Fibroblast of the aortic adventitia (primary cell): ENCODE measurements at places on chromosomes 2 and 18. TPM values are rescaled to one million over a fixed set of nuclear protein-coding genes. Genes with fewer than 3 reads are reported as not detected.
A peak's percentile ranks its signal among the peaks of the same experiment; 100 is the strongest.

DNA sequence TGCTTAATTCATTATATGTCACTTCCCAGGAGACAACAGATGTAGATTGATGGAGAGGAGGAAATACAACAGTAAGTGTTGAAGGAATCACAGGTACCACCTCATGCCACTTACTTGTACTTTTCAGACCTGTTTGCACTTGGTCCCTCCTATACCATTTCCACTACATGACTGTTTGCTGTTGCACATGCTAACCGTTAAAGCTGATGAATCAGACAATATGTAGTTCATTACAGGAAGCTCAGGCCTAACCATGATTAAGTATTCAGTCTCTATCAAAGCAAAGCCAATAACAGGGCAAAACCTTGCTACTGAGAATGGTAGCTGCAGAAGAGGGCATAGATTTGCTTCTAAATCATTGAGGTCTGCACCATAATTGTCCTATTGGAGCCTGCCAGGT lies 30.2 kb upstream of the GRP start:
- DNase-seq: no peak

DNA sequence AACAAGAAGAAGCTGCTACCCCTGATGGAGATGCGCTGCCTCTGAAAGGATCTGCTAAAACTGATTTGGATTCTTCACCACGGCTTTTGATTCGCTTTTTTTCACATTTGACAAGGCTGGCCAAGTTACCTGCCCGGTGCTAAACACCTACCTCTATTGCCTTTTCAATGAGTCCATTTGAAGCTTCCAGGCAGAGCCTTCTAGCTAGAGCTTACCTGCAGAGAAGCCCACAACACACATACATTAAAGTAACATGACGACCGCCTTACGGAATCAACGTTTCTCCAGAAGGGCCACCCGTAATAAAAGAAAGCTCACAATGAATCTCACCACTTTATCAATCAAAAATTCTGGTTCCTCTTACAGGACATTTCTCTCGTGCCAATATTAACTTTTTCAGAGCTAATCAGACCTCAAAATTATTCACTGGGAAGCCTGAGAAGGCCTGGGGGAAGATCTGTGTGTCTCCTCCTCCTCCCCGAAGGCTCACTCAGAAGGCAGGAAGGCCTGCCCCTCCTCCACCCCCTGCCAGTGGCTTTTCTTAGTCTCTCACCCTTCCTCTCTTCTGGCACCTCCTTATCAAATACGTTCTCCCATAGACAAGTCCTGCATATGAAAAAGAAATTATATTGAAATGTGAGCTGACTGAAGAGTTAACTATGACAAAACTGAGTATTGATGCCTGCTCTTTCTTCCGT lies 171.0 kb downstream of the DNER start:
- DNase-seq: no peak

DNA sequence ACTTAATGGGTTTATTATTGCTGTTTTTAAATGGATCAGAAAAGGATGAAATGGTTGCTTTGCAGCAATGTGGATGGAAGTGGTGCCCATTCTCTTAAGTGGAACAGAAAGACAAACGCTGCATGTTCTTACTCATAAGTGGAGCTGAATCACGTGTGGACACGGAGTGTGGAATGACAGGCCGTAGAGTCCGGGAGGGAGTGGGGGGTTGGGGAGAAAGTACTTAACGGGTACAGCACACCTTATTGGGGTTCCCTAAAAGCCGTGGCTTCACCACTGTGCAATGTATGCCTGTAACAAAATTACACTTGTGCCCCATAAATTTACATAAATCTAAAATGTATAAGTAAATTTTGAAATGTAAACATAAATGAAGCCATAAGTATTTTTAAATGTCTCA lies 64.0 kb upstream of the CTDP1 start:
- DNase-seq: no peak

GRCh38 chr2:74327199-74327598 lies 16.0 kb downstream of the SLC4A5 start:
- DNase-seq: no peak

- no peak for DNase-seq
Observed at GRCh38 chr2:239118675-239119211, 270.9 kb downstream of the TWIST2 start.

- DNase-seq: peak; percentile 35
Observed at GRCh38 chr18:75130591-75131328, 78.2 kb downstream of the PTGR3 start.

- DNase-seq: no peak
Observed at GRCh38 chr2:72979896-72980295, 62.6 kb downstream of the EMX1 start.

DNA sequence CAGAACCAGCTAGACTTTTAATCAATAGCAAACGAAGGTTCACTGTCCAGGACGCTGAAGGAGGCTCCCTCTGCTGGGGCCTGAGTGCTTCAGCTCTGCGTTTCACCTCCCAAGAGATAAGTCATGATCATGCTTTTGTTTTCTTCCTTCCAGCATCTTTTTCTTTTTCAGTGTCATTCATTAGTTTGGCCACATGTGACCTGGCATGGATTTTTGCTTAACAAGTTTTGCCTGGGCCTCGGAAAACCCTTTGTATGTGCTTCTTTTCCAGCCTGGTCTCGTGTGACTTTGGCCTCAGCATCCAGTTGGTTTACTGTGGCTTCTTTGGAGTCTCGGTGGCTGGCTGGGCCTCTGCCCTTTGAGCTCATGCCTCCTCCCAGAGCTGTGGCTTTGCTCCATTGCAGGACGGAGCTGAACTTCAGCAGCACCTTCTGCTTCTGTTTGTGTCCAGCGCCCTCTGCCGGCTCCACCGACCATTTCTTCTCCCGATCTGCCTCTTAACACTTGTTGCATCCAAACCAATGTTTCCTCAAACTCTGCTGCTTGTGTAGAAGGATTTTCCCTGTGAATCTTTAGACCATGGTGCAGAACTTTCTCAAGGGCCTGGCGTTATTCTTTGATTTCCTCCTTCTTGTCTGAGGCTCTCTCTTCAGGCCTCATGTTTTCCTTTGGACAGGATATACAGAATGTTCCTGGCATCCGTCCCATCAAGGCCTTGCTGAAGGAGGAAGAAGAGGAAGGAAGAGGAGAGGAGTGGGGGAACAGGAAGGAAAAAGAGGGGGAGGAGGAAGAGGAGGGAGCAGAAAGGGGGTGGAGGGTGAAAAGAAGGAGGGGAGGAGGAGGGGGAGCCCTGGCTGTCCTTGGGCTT lies 23.6 kb upstream of the HES6 start:
- DNase-seq: peak; percentile 96

DNA sequence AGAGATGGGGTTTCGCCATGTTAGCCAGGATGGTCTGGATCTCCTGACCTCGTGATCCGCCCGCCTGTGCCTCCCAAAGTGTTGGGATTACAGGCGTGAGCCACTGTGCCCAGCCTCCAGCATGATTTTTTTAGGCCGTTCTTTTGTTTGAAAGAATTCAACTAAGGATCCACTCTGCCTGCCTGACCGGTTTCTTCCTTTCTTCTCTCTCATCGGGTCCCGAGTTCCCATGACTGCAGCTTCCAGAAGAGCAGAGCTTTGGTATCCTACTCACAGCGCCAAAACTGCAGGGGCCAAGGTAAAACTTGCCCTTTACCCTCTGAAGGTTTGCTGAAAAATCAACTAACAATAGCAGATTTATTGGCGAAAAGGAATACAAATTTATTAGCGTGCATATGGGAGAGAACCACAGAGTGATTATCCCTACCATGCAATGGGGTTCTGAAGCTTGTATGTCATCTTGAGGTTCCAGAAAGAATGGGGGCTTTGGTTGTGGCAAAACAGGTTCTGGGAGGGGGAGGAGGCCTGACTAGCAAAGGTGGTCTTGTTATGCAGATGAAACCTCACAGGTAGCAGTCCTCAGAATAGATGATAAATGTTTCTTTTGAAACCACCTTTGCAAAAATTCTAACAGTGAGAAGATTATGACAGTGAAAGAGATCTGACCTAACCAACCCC lies 87.0 kb upstream of the MSH6 start:
- no peak for DNase-seq

- DNase-seq: peak; percentile 46
Observed at GRCh38 chr2:62287899-62288880, 92.3 kb downstream of the B3GNT2 start.

DNA sequence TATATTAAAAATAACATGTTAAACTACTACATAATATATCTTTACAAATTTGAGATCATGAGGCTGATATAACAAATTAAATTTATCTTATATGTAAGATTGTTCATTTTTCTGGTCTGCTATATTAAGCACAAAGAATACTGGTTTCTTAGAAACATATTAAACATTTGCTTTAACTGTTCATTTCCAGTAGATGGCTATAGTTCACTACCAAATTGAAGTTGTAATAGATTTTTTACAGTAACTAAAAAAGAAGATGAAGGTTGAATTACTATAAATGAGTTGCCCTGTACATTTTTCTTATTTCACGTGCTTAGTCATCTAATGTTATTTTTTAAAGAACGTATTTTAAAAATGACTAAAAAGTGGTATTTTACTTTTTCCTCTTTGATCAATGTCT lies 57.0 kb downstream of the ZNF407 start:
- DNase-seq: peak; percentile 66

DNA sequence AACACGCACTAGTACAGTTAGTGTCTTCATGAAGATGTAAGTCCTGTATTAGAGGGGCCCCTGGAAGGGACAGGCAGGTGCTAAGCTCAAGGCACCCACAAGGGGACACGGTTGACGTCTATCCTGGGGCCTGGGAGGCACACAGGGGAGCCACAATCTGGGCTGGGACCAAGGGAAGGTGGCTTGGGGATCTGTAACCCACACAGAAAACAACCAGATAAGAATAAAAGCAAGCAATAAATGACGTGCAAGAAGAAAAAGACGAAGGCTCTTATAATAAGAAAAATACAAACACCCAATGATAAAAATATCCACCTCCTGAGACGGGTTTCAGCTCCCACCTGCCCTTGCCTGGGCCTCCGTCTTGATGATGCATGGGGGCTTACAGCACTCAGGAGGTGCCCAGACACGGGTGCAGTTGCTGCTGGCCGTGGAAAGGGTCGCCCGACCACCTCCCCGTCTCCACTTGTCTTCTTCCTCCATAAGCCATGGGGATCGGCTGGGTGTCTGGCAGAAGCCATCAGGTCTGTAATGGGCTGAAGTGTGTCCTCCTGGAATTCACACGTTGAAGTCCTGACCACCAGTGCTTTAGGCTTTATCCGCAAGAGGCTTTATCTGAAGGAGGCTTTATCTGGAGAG lies 73.9 kb downstream of the TWIST2 start:
- no peak for DNase-seq

GRCh38 chr18:49726675-49726963 lies 86.7 kb downstream of the ACAA2 start:
- no peak for DNase-seq

DNA sequence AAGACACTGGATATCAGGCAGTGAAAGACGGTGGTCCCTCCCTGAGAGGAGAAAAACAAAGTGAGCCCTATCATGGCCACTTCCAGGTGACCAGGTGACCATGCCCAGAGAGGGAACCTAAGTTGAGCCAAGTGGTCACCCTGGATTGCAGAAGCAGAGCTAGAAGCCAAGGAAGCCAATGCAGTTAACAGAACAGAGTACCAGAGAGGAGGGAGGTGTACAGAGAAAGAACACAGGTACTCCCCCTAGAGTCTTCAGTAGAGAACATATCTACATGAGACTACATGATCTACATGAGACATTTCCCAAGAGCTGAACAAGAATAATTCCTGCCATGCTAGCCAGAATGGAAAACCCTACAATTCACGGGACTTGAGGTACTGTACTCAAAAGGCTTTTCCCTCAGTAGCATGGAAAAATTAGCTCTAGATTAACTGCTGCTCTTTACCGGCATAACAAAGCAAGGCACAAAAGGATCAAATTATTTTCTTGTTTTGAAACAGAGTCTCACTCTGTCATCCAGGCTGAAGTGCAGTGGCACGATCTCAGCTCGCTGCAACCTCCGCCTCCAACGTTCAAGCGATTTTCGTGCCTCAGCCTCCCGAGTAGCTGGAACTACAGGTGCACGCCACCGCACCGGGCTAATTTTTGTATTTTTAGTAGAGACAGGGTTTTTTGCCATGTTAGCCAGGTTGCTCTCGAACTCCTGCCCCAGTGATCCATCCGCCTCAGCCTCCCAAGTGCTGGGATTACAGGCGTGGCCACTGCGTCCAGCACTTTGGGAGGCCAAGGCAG lies 23.5 kb downstream of the ROCK2 start:
- DNase-seq: no peak

DNA sequence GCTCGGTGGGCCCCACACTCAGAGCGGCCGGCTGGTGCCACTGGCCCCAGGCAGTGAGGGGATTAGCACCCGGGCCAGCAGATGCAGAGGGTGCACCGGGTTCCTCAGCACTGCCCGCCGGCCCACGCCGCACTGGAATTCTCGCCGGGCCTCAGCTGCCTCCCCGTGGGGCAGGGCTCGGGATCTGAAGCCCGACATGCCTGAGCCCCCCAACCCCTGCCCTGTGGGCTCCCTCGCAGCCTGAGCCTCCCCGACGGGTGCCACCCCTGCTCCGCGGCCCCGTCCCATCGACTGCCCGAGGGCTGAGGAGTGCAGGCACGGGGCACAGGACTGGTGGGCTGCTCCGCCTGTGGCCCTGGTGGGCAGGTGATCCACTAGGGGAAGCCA lies 37.6 kb upstream of the TWSG1 start:
- no peak for DNase-seq

CHRNG gene
- total RNA-seq: not detected in 2 replicates

MPHOSPH10 gene
- total RNA-seq: 23.4 and 56.3 TPM in 2 replicates

PROC gene
- total RNA-seq: not detected in 2 replicates

CPLX4 gene
- 0.49 TPM in 1 of 2 replicates, not detected in the other for total RNA-seq

ZC3H6 gene
- 2.9 and 7.5 TPM in 2 replicates for total RNA-seq

ZAP70 gene
- 0.25 TPM in 1 of 2 replicates, not detected in the other for total RNA-seq

PTPN4 gene
- 11.5 and 20.6 TPM in 2 replicates for total RNA-seq
